ENCODE measurements at places on chromosomes 11 and 22.

DNA sequence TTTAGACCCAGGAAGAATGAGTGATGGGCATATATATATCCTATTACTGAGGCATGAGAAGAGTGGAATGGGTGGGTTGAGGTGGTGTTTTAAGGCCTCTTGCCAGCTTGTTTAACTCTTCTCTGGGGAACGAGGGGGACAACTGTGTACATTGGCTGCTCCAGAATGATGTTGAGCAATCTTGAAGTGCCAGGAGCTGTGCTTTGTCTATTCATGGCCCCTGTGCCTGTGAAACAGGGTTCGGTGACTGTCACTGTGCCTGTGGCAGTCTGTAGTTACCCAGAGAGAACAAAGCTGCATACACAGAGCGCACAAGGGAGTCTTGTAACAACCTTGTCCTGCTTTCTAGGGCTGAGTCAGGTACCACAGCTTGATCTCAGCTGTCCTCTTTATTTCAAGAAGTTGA is 11.7 kb downstream of the LIMK2 start:
- no peaks in the 10 kb centered on the region for H3K36me3 ChIP-seq
- DNase-seq, result peak; percentile 34
- H3K27ac ChIP-seq, result peak overlapping the region; percentile 21
- H3K4me3 ChIP-seq, result no peak overlapping the region
- H3K4me1 ChIP-seq, result peaks cover 2% of the 10 kb centered on the region

- DNase-seq, result no peak
- H3K4me1 ChIP-seq, result no peaks in the 10 kb centered on the region
- H3K36me3 ChIP-seq, result no peaks in the 10 kb centered on the region
- H3K27me3 ChIP-seq, result no peaks in the 10 kb centered on the region
- peak within 1 kb of the TSS; percentile 86 for H3K4me3 ChIP-seq
- peak within 1 kb of the TSS; percentile 98 for H3K27ac ChIP-seq
Observed at GRCh38 chr11:95066716-95067038, at the start of gene SRSF8. Gene SRSF8, plus strand, starts transcription at chr11:95066919. Its CDS starts 308 bp downstream, at chr11:95067227.

DNA sequence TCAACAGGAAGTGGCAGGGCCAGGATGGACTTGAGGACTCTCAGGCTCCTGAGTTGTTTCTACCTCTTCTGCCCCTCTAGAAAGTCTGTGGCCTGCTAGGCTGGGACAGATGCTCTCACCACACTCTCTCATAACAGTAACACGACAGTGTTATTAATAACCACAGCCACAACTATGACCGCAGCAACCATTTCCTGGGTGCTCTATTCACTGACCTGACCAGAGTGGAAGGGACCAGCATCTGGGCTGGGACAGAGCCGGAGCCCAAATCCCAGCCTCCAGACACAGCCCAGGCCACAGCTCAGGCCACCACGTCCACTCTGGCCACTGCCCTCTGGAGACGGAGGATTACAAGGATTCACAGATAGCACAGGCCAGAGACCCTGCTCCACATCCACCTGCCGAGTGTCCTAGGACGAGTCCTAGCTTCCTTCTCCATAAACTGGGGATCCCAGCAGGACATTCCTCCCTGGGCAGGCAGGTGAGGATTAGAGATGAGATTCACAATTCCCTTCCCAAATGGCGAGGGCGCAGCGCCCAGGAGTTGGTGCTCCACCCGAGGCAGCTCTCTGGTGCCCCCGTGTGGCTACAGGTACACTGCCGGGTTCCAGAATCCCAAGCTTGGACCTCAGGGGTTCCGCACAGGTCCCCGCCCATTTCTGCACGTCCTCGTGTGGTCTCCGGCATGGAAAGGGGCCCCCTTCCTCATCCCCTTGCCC is 7.1 kb downstream of the PNPLA5 start:
- peaks cover 9% of the 10 kb centered on the region for H3K27me3 ChIP-seq
- no peak overlapping the region for H3K27ac ChIP-seq
- DNase-seq, result no peak
- H3K36me3 ChIP-seq, result no peaks in the 10 kb centered on the region
- H3K4me3 ChIP-seq, result no peak overlapping the region
- no peaks in the 10 kb centered on the region for H3K4me1 ChIP-seq

DNA sequence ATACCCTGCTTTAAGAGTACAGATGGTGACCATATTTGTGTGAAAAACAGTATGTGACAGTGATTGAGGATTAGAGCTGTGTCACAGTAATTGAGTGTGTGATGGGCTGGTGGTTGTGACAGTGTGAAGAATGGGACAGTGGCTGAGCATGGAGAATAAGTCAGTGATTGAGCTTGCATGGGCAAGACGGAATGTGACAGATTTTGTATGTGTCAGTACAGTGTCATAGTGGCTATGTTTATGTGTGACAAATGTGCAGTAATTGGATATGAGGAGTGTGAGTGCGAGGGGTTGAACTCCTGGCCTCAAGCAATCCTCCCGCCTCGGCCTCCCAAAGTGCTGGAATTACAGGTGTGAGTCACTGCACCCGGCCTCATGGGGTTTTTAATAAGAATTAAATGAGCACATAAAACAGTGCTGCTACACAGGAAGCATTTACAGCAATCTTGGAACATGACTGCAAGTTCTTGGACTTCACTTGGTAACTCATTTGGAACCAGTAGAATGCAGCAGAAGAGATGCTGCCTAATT is 583 bp upstream of the RRAS2 start:
- H3K36me3 ChIP-seq, result no peaks in the 10 kb centered on the region
- no peaks in the 10 kb centered on the region for H3K4me1 ChIP-seq
- H3K27ac ChIP-seq, result peak overlapping the region; percentile 85

- H3K4me1 ChIP-seq, result no peaks in the 10 kb centered on the region
- H3K27ac ChIP-seq, result no peak overlapping the region
- no peaks in the 10 kb centered on the region for H3K27me3 ChIP-seq
Observed at GRCh38 chr11:22785251-22785650, 44.4 kb downstream of the SVIP start.

DNA sequence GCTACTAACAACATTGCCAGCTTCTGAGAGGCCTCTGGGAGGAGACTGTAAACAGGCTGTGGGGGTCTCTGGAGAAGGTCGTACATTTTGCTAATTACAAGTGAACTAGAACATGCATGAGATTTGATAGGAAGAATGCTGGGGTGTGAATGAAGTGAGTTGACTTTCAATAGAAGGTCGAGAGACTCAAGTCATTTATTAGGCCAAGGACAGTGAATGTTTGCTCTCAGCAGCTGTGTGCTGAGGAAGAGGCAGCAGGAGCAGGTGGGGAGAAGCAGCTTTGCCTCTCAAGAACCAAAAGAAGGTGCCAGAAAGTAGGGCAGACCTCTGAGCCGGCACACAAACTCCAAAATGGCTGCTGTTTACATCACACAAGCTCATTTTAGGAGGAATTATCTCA is 91.7 kb downstream of the PIWIL4 start:
- H3K4me3 ChIP-seq, result no peak overlapping the region
- no peaks in the 10 kb centered on the region for H3K36me3 ChIP-seq
- DNase-seq, result no peak
- peak overlapping the region; percentile 76 for H3K27ac ChIP-seq
- H3K4me1 ChIP-seq, result no peaks in the 10 kb centered on the region
- H3K27me3 ChIP-seq, result no peaks in the 10 kb centered on the region

- H3K36me3 ChIP-seq, result no peaks in the 10 kb centered on the region
- H3K27me3 ChIP-seq, result no peaks in the 10 kb centered on the region
- H3K4me1 ChIP-seq, result no peaks in the 10 kb centered on the region
- H3K27ac ChIP-seq, result no peak overlapping the region
Observed at GRCh38 chr11:102577182-102577581, 46.6 kb upstream of the MMP7 start.

DNA sequence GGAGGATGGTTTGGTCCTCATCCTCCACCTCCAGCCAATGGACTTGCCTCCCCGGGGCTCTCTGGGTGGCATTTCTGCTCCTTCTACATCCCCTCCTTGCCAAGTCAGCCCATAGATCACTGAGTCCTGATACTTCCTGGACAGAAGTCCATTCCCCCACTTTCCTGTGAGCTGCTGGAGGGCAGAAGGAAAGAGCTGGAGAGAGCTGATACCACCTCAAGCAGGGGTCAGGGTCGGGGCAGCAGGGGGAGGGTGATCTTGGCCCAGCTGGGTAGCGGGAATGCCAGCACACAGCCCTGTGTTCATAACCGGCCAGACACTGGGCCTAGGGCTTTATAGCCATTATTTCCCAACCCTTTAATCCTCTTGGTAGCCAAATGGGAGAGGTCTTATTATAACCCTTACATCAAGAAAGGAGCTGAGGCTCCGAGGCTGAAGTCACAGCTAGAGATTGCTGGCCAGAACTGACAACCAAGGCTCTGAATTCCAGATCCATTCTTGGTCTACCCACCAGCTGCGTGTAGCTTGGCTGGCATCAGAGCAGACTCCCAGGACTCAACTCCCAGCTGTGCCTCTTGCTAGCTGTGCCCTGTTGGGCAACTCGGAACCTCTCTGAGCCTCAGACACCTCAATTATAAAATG is 39.9 kb downstream of the CD6 start:
- no peak for DNase-seq
- no peaks in the 10 kb centered on the region for H3K4me1 ChIP-seq
- no peaks in the 10 kb centered on the region for H3K36me3 ChIP-seq
- no peaks in the 10 kb centered on the region for H3K27me3 ChIP-seq

- DNase-seq, result no peak
- no peaks in the 10 kb centered on the region for H3K36me3 ChIP-seq
- no peaks in the 10 kb centered on the region for H3K27me3 ChIP-seq
- no peak overlapping the region for H3K4me3 ChIP-seq
- no peaks in the 10 kb centered on the region for H3K4me1 ChIP-seq
Observed at GRCh38 chr11:10067629-10068300, 226.3 kb downstream of the SBF2 start.

DNA sequence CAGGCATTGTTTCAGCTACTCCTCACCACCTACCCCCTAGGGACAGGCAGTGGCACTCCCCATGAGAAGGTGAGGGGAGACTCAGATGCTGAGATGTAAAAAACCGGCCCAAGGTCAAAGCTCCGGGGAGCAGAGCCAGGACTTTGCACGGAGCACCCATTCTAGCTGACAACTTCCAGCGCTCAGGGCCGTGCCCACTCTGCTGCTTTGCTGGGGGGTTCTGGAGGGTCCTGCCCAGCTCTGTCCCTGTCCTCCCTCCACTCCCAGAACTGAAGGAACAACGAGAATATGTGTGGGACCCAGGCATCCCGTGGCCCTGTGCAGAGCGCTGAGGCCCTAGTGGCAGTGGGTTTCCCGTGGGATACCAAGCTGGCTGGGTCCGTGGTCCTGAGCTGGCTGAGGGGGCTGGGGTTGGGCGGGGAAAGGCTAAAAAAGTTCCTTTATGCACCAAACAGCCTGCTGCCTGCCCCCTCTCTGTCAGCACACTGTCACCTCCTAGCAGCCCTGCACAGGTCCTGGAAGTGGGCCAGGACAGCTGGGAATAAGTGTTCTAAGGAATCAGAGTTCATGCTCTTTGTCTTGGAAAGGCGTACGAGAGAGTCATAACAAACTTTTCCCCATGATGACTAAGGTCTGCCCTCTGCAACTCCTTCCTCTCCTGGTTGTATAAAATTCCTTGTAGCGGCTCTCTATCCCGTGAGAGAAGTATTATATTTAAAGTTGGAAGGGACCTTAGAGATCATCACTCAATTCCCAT is 1.9 kb downstream of the MS4A10 start:
- no peak overlapping the region for H3K4me3 ChIP-seq
- no peaks in the 10 kb centered on the region for H3K27me3 ChIP-seq
- no peaks in the 10 kb centered on the region for H3K36me3 ChIP-seq
- no peak overlapping the region for H3K27ac ChIP-seq
- no peak for DNase-seq
- H3K4me1 ChIP-seq, result no peaks in the 10 kb centered on the region

Data from prostate gland (tissue), 2 donors.